ENCODE measurements at places on chromosomes 1 and 21.

GRCh38 chr1:8427986-8428385, 110.1 kb downstream of the SLC45A1 start:
- DNase-seq = no peak

DNA sequence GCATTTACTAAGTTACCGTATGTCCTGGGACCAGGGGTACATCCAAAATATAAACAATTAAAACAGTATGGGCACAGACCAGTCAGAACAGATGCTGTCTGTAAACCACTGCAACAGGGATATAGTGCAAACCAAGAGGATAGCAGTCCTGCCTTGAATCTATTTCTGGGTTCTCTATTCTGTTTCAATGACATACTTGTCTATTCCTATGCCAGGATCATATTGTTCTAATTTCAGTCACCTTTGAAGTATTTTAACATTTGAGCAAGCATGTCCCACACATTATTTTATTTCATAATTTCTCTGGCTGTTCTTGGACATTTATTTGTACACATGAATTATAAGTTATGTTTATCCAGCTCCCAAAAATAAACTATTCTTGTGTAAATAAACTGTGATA, 28.2 kb upstream of the SYDE2 start:
- DNase-seq = no peak

DNA sequence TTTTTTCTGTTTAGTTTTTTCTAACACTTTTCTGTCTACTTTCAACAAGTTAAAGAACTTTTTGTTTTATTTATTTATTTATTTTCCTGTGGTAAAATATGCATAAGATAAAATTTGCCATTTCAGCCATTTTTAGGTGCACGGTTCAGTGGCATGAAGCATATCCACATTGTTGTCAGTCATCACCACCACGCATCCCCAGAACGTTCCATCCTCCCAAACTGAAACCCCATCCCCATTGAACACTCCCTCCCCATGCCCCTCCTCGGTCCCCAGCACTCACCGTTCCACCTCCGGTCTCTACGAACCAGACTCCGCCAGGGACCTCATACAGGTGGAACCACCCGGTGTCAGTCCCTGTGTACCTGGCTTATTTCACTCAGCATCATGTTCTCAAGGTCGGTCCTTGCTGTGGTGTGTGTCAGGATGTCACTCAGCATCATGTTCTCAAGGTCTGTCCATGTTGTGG, 118.1 kb downstream of the SIK1 start:
- no peak for DNase-seq

DNA sequence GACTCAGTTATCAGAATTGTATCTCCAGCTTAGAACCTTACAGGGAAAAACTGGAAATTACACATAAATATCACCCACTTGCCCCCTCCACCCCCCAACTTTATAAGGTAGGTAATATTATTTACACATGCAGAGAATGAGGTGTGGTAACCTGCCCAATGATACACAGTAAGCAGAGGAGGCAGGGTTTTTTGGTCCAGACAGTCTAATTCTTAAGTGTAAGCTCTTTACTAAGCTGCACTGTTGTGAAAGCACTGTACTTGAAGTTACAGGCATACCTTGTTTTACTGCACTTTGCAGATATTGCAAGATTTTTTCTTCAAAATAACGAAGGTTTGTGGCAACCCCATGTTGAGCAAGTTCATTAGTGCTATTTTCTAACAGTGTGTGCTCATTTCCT, 24.8 kb upstream of the MYOCOS start:
- no peak for DNase-seq

DNA sequence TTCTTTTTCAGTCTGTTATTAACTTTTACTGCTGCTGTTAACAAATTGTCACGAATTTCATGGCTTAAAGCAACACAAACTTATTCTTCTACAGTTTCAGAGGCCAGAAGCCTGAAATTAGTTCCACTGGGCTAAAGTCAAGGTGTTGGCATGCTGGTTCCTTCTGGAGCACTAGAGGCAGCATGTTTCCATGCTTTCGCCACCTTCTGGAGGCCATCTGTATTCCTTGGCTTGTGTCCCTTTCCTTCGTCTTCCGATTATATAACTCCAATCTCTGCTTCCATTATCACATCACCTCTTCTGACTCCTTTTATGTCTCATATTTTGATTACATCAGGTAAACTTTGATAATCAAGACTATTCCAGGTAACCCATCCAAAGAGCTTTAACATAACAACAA, 1742.1 kb downstream of the BRINP3 start:
- no peak for DNase-seq

DNA sequence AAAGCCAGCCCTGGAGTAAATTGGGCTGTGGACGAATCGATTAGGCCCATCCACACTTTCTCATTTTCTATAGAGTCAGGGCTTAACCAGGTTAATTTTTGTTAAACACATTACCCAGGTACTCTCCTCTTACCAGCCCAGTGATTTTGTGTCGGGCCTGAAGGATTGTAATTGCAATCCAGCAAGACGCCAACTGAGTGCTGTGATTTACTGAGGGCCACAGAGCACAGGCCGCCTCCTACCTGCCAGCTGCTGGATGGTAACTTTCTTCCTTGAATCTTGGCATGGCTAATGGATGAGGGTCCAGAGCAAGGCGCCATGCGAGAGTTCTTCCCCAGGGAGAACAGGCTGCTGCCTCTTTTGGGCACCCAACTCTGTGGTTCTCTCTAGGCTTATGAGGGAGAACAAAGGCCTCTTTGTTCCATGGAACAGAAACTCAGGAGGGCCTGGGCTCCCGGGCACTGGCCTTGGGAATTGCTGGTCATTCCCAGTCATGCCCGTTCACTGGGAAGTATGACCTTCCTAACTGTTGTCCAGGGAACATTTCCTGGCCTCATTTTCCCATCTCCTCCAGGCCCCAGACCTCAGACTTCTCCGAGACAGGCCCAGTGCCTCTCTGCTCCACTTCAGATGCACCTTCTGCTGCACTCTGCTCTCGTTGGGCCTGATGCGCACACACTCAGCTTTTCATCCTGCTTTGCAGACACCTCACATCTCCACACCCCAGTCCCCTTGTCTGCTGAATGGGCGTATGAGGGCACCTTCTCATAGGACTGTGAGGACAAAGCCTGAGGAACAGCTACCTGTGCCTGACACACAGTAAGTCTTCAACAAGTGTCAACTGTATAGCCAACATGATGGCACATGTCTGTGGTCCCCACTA, 57.3 kb downstream of the SYF2 start:
- no peak for DNase-seq

GRCh38 chr1:211530102-211530501, 38.1 kb upstream of the RD3 start:
- no peak for DNase-seq

GRCh38 chr1:58515794-58516401, 30.6 kb downstream of the OMA1 start:
- no peak for DNase-seq

GRCh38 chr1:180153032-180153431, 1.6 kb upstream of the QSOX1 start:
- DNase-seq = no peak

GRCh38 chr21:32137931-32138330, 140.9 kb downstream of the MIS18A start:
- DNase-seq = no peak

DNA sequence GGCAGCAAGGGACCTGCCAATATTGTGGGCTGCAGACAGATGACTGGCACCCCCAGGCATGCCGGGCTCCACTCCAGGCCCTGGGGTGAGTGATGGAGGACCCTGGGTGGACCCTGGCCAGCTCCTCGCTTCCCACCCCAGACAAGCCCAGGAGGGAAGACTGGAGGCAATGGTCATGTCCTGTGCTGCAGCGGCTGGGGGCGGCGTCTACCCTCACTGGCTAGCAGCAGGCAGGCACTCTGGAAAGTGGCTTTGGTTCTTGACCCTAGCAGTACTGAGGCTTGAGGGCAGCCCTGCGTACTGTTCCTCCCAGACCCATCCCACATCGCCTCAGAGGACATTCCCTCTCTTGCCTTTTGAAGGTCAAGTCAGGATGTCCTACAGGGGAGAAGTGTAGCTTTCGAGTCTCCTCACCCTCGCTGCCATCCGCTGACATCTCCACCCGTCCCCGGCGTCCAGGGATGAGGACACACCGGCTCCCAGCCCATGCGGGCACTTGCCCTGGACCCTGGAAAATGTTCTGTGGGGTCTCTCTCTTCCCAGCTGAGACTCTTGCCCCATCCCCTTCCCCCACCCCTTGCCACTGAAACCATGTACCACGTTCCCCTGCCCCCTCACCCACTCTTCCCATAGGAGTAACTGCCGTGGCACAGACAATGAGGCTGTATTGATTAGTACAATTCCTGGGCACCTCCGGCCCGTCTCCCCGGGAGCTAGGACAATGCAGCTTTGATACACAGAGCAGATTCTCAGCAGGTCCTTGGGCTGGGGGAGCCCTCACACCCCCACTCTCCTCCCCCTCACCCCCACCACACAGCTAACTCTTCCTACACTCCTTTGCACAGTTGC, 15.0 kb downstream of the SLC6A9 start:
- DNase-seq = no peak

DNA sequence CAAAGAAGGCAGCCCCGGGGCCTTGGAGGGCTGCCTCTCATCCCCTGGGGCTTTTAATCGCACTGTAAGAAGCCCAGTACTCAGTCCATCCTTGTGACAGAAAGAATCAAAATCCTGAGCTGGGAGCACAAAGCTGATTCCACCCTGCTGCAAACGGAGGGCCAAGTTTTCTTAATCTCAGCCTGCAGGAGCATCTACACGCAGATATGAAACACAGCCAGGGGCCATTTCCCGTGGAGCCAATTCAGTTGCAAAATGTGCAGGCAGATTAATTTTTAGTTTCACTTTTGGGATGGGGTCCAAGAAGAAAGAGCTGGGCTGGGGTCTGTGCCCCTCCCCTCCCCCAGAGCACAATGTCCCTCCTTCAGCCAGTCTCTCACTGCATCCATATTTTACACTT, 4.4 kb downstream of the LYPD8 start:
- no peak for DNase-seq

GRCh38 chr1:91591175-91591974, 90.7 kb downstream of the CDC7 start:
- no peak for DNase-seq

Data from activated gamma-delta T cell (primary cell).